Fibroblast of skin of left quadriceps (primary cell): ENCODE measurements at places on chromosomes 2 and 18.

DNA sequence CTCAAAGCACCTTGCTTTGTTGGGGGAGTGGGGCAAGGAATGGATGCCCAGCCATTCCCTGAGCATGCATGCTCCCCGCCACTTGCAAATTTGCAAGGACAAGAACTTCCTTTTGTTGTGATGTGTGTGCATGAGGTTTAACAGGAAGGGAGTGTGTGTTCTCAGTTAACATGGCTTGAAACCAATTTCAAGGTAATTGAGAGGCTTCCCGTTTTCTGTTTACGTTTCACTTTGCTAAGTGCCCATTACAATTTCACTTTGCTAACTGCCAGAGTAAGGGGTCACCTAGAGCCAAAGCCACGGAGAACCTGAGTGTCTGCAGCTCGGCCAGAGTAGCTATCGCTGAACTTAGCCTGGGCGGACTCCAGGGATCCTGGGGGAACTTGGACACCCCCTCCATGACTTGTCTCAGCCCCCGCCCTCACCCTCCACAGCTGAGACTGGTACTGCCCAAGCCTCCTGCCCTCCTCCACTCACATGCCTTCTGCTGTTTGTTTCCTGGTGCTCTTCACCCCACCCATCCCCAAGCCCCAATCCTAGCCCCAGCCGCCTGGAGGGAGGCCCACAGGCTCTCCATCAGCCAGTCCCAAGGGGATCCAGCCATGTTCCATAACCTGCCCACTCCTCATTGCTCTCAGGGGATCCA is 53.6 kb upstream of the LAPTM4A start:
- DNase-seq = no peak

DNA sequence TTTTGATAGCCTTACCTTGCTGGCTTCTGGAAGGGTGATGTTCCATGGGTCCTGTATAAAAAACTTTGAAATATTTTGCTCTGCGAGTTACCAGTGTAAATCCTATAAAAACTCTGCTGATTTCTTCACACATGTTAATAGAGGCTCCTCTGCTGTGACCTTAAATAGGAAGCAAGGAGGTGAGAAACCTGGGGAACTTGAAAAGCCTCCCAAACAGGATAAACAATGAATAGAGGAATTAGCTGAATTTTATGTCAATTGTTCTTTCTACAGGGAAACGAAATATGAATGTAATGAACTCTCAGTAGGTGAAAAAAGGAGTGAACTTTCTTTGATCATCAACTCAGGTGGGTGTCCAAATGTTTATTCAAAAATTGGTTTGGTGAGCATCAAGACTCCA is 10.8 kb upstream of the CCL20 start:
- no peak for DNase-seq

DNA sequence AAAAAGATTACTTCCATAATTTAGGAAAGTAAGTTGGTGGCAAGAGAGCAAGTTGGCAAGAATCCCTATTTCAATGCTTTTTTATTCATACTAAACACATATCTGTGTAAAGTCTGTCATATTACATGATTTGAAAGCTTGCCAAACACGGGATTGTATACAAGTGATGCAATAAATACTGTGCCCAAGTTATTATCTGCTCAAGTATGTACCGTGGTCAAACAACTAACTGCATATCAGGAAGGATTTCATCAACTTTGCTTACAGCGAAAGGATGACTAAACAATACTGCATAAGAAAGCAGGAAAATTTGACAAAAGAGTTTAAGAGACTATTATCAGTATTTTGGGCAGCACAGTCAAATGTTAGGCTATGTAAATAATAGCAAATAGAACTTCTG is 69.6 kb upstream of the SCN1A start:
- no peak for DNase-seq

- DNase-seq = no peak
Measured at GRCh38 chr2:239055756-239056493, 208.0 kb downstream of the TWIST2 start.

DNA sequence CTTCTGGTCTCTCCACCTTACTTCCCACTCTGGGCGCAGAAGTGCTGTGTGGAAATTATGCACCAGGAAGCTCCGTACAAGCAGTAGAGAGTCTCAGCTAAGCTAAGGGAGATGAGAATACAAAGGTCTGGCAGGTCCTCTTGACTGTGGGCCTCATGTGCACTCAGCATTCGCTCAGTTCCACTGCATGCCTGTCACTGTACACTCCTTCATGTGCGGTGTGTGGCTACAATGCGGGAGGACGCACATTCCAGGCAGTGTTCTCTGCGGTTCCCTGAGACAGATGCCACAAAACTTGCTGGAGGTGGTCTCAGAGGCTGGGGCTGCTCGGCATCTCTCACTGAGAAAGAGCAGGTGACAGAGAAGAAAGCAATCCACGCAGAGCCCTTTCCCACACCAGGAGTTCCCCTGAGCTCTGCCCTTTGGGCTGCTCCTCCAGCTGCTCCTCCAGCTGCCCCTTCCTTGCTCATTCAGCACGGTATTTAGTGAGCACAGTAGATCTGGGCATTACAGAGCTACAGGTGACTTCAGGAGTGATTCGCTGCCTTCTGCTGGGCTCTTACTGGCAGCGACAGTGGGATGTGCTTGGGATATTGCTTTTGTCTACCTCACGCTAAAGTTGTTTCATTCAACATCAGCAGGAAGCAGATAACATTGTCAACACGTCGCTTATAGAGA is 176.6 kb downstream of the SH3RF3 start:
- DNase-seq = no peak

- DNase-seq = no peak
Measured at GRCh38 chr2:56806924-56807323, 623.1 kb downstream of the CCDC85A start.

GRCh38 chr18:5294113-5294456 is 1.4 kb downstream of the ZBTB14 start:
- no peak for DNase-seq

GRCh38 chr2:238905644-238906043 is 57.8 kb downstream of the TWIST2 start:
- DNase-seq = peak; percentile 51

GRCh38 chr2:18927525-18928232 is 338.3 kb upstream of the NT5C1B start:
- DNase-seq = no peak
